ENCODE measurements at places on chromosomes 5 and 9.

GRCh38 chr9:35029852-35030251 is 40.3 kb downstream of the DNAJB5 start:
- DNase-seq, result no peak

GRCh38 chr5:125410537-125411070 is 664.2 kb upstream of the ZNF608 start:
- DNase-seq, result peak; percentile 82

DNA sequence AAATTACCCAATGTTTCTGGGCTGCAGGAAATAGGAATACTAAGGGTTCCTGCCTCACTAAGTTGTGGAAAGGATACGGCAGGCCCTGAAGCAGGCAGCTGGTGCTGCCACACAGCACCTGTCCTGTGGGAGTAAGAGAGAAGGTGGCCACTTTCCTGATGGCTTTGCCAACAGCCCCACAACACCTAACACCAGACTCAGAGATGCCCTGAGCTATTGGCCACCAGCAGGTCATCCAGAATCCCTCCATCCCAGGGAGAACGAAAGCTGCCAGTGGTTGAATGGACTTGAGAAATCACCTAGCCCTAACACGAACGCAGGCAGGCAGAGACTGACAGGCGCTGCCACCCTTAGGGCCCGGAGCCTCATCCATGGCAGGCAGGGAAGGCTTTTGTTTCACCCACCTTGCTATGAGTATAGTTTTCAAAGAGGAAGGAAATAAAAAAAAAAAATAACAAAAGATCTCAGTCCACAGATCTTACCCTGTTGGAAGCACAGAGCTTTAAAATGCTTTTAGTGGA is 82.2 kb downstream of the DCP2 start:
- DNase-seq, result no peak

GRCh38 chr5:108064302-108064701 is 317.6 kb downstream of the FBXL17 start:
- no peak for DNase-seq

GRCh38 chr9:110755179-110755578 is 86.6 kb downstream of the MUSK start:
- no peak for DNase-seq

- DNase-seq, result peak; percentile 90
Measured at GRCh38 chr5:144484124-144484897, 313.6 kb downstream of the KCTD16 start.

- DNase-seq, result no peak
Measured at GRCh38 chr9:21677387-21677786, 125.0 kb upstream of the MTAP start.

GRCh38 chr5:1801967-1802295 is 724 bp downstream of the NDUFS6 start:
- peak; percentile 19 for DNase-seq

GRCh38 chr5:161233553-161233952 is 313.0 kb downstream of the GABRB2 start:
- DNase-seq, result no peak

DNA sequence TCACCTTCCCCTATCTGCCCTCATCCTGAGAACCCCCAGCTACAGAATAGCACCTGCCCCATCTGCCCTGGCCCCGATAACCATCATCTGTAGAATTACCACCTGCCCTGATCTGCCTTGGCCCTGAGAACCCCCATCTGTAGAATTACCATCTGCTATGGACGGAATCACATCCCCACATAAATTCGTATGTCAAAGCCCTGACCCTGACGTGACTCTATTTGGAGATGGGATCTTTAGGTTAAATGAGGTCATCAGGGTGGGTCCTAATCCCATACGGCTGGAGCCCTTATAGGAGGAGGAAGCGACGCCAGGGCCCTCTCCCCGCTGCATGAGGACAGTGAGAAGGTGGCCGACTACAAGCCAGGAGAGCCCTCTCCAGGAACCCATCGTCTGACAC is 32.6 kb downstream of the SARDH start:
- no peak for DNase-seq

GRCh38 chr5:33526755-33527154 is 86.0 kb downstream of the TARS1 start:
- DNase-seq, result no peak

- DNase-seq, result no peak
Measured at GRCh38 chr5:86557920-86558319, 59.8 kb upstream of the COX7C start.

DNA sequence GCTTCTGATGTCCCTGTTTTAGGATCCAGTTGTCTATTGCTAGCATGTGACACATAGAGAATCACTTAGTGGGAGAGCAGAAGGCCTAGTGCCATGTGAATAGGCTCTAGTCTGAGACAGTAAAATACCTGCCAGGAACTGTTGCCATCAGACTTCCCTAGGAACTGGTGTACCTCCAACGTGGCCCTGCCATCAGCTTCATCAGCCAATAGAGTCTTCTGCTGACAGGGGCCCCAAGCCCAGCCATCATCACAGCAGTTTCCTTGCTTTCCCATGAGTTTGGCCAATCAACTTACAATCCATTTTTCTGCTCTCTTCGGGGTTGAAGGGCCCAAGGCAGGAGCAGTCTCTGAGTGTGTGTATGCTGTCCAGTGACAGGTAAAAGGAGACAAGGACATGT is 128.4 kb upstream of the ADRA1B start:
- DNase-seq, result no peak

- no peak for DNase-seq
Measured at GRCh38 chr5:81225463-81225862, 7.7 kb upstream of the CKMT2 start.

DNA sequence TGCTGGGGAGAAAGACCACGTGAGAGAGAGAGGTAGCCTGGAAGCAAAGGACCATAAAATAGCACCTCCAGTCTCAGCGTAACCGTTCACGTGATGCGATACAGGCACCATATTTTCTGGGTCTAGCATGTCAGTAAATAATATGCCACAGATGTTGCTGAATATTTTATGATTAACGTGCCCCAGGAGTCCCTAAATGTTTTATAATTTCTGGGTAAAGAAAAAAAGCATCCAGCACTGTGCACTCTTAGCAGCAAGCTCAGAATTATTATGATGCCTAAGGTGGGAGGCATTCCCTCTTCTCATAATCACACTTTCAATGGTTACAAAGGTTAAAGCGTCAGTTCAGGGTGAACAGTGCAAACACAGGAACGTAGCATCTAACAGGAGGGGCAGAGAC is 121.8 kb downstream of the CAVIN4 start:
- DNase-seq, result no peak

DNA sequence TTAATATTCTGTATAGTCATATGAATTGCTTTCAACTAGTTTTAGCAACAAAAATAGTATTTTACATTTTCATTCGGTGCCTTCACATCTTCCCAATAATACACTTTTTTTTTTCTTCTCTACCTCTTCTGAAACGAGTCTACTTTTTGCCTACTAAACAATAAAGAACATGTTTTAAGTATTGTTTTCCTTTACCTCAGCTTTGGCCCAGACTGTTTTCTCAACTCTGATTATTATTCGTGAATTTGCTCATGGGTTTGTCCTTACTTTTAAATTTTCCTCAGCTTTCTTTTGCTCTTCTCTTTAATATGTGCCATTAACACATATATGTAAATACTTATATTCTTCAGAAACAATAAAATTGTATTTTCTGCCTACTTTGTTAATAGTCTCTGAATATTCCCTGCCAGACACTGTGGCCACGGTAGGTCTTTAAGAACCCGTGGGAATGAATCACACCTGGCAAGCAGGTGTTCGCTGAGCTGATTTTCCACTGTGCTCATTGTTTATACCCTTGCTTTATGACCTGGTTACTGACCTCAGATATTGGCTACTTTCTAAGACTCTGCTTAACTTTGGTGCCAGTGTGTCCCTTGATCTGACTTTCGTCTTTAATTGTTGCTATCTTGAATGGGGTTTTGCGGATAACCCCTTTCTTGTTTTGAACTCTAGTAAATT is 49.1 kb downstream of the FAM170A start:
- no peak for DNase-seq

DNA sequence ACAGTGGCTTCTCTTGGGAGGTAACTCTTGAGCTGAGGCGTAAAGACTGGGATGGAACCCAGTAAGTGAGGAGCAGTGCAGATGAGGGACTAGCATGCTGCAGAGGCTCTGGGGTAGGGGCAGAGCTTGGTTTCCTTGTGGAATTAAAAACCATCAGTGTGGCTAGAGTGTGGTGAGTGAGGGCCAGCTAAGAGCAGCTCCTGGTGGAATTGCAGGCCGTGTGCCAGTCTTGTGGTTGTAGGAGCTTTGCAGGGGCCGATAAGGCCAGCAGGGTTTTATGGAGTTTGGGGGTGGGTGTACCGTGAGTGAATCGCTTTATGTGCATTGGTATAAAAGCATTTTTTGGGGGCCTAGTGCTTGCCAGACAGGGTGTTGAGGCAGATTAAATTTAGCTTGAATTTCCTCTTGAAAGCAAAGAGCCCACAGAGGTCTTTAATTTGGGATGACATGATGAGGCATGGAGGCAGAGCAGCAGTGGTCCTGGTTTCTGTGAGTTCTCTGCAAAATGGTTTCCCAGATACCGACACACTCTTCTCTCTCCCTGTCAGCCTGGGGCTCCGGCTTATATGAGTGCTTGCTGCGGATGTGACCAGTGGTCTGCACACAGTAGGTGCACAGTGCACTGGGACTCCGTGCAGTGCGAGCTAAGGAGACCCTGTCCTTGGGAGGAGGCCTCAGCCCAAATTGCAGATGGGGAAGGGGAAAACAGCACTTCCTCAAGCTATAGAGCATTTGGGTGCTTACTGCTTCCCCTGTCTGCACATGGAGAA is 176.4 kb upstream of the PITX1 start:
- no peak for DNase-seq

DNA sequence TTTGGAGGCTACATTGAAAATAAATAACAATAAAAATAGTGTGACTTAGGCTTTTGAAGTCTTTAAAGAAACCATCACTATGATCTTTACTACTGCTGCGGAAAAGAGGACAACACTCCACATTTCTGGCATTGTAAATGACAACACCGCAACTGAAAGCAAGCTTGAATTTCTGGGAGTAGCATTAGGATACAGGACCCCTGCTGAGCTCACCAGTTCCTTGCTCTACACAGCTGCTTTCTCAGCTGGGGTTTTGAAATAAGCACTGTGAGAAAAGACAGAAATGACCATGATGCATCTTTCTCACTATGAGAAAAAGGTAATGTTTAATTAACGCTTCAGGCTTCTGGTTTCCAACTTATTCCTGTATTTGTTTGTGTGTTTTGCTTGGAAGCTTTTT is 168.0 kb downstream of the TAF11L14 start:
- DNase-seq, result no peak

GRCh38 chr5:172102913-172103626 is 85.0 kb downstream of the STK10 start:
- DNase-seq, result peak; percentile 99

DNA sequence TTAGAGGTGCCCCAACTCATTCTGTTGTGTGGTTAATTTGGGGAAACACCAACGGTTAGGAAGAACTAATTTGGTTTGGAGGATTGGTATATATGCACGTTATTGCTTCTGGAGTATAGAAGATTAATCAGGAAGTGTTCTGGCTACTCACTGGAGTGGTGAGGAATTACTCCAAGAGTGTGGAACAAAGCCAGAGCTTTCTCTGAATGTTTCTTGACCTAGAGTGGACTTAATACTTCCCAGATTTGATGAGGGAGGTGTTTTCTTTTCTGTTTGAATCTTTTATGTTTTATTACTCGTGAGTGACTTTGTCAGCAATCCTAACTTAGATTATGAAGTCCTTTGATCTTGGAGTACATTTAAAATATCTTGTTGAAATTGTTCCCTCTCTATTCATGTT is 163.7 kb downstream of the MAN2A1 start:
- DNase-seq, result no peak

GRCh38 chr9:138025908-138026307 is 148.3 kb downstream of the CACNA1B start:
- no peak for DNase-seq

GRCh38 chr5:153559926-153560325 is 69.5 kb downstream of the GRIA1 start:
- peak; percentile 23 for DNase-seq

DNA sequence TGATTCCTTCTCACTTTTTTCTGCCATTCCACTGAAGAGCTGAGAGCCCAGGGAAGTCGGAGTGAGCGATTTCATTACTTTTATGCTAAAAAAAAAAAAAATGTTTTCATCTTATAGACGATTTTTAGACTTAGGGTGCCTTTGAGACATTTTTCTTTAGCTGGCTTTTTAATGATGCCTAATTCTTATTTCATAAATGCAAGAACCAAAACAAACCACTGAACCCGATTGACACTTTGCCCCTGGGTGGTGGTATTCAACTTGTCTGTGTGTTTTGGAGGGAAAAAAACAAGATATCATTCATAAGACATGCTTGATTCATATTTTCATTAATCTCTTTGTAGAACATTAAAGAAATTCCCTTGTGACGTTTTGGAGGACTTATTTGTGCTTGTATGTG is 2.4 kb downstream of the TLE4 start:
- no peak for DNase-seq

DNA sequence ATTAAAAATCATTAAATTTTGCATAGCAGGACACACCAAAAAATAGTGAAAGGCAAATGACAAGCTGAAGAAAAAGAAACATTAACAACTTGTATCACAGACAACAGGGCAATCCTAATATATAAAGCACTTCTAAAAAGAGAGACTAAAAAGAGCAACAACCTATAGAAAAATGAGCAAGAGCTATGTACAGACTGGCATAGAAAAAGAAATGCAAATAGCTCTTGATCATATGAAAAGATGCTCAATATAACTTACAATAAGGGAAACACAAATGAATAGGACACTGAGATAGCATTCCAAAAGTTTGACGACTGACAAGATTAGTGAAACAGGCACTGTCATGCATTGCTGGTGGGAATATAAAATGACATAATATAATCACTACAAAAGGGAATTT is 235.9 kb downstream of the SEC61B start:
- DNase-seq, result no peak

DNA sequence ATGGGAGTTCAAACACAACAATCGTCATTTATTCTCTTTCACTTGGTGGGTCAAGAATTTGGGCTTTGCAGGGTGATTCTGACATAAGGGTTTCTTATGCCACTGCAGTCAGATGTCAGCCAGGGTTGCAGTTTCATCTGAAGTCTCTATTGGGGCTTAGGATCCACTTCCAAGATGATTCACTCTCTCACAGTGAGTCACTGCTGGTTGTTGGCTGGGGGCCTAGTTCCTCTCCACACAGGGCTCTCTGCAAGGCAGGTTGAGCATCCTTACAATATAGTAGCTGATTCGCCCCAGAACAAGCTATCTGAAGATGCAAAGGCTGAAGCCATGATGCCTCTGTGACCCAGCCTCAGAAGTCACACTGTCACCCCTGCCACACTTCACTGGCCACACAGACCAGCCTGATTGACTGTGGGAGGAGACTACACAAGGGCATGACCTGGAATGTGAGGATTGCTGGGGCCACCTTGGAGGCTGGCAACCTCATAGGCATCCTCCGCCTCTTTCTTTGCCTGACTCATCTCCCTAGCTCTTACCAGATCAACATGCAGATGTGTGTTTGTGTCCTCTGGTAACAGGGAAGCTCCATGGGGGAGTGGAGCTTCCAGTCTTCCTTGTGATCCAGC is 4.5 kb upstream of the CARD19 start:
- peak; percentile 92 for DNase-seq

GRCh38 chr5:2128686-2129355 is 246.1 kb upstream of the IRX4 start:
- DNase-seq, result no peak

- peak; percentile 70 for DNase-seq
Measured at GRCh38 chr5:119355685-119356611, at the start of gene TNFAIP8. TNFAIP8 (plus strand) TSS chr5:119356019; CDS start chr5:119356091, 72 bp downstream.

- no peak for DNase-seq
Measured at GRCh38 chr5:25006734-25007133, 362.0 kb upstream of the CDH10 start.
